LHCN-M2 (cell line): ENCODE measurements at places on chromosomes 3 and 15.

- no peak for DNase-seq
These were observed 17.3 kb downstream of the KCNH8 start for GRCh38 chr3:19165654-19166053.

GRCh38 chr3:156317462-156318074 is 197.2 kb downstream of the KCNAB1 start:
- DNase-seq: peak; percentile 61

DNA sequence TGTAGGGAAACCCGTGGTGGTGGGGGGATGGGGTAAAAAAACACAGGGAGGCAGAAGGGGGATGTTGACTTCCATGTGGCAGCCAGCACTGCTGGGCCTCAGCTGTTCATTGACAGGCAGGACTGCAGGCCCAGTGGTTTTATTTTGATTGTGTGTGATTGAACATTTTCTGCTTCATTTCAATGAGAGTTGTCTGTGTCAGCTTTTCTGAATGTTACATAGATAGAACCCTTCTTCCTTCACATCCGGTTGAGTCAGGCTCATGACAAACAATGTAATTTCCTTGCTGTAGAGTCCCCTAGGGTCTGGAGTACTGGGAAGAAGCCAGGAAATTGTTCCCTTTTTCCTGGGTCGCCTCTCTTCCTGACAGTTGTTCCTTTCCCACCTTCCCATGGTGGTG is 8.2 kb upstream of the RPP25 start:
- DNase-seq: peak; percentile 76

- DNase-seq: peak; percentile 41
These were observed 61.8 kb downstream of the ZDHHC19 start for GRCh38 chr3:196149375-196149774.

GRCh38 chr3:32975891-32976595 is 24.6 kb downstream of the CCR4 start:
- no peak for DNase-seq

- no peak for DNase-seq
These were observed 17.6 kb upstream of the SIN3A start for GRCh38 chr15:75468913-75469598.

DNA sequence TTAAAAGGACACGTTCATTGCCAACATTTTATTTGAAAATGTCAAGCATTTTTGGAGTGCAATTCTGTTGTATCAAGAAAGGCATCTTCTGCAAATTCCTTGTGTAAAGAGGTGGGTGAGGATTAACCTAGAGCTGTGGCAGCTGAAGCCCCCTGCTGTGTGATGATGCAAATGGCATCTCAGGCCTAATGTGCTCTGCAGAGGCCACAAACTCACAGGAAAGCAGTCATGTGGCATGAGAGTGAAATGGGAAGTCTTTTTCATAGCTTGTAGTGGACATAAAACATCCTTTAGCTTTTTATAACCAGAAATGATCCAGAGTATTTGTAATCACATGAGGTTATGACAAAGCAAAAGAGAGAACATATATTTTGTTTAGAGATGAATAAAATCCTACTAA is 6.4 kb downstream of the CADM2 start:
- no peak for DNase-seq

- DNase-seq: no peak
These were observed 100.8 kb upstream of the LIPC start for GRCh38 chr15:58330741-58331559.

DNA sequence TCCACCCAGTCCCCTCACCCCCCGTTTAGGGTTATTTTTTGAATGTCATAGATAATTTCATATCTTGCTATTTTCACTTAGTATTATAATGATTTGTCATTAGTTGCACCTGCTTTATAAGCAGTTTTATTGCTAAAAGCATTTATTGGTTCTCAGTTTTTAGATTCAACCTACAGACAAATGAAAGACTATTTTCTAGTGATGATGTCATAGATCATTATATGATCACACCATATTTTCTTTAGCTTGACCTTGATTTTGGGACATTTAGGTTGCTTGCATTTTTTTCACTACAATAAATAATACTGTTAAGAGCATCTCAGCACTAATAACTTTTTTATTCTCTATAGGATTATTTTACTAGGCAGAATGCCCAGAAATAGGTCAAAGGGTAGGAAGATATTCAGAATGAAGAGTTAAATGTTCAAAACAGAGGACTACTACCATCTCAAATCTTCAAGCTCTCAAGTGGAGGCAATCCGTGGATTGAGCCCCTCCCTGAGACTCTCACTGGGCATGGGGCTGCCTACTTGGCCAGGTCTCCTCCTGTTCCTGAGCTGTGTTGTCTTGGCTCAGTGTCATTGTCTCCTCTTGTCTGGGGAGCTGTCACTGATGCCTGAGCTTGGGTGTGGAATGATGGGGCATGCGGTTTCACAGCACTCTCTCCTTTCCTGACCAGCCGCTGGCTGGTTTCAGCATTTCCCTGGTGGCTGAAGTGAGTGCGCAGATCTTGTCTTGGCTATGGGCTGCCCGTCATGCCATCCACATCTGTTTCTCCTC is 28.4 kb downstream of the CHCHD6 start:
- no peak for DNase-seq
